Transverse colon (tissue), 4 donors: ENCODE measurements at places on chromosomes 3 and 15.

DNA sequence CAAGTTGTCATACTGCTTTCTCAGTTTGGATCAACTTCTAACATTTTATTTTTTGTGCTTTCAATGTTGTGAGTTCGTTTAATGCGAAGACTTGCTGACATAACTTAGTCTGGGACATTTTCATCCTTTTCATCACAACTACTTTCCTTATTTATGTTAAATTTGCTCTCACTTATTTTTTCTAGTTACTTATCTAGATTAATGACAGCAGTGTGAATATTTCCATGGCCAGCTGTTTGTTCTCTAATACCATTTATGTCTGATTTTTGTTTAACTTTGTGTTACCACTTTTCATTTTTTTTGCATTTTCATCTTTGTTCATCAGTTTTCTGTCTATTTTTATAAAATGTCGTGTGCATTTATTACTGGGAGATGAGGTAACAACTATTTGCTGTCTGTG is 6.2 kb downstream of the SLC25A26 start:
- DNase-seq: no peak

DNA sequence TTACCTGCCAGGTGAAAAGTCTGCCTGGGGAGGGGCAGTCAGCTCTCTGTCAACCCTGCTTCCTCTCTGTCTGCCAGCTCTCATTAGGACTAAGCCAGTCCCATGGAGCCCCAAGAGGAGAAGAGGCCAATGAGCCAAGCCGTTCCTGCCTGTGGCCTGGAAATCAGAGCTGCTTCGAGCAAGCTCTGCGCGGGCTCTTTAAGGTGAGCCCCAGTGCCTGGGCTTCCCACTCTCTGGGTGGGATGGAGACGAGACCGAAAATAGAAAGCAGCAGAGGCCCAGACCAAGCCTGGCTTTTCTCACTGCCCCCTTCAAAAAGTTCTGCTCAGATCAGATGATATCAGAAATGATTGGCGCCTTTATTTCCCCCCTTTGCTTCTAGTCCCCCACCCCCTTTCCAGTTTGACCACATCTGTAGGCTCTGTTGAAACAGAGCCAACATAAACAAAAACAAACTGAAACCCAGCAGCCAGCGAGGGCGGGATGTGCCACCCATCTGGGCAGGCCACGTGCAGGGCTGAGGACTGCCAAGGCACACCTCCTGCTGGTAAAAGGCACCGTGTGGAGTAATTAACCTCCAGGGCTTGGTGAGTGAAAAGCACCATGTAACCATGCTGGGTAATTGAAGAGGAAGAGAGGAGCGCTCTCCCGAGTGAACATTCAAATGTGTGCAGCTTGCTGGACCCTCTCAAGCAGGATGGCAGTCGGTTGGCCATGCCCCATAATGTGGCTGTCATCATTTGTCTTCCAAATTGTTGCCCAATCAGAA is 471.0 kb upstream of the PROK2 start:
- peak; percentile 86 for DNase-seq

DNA sequence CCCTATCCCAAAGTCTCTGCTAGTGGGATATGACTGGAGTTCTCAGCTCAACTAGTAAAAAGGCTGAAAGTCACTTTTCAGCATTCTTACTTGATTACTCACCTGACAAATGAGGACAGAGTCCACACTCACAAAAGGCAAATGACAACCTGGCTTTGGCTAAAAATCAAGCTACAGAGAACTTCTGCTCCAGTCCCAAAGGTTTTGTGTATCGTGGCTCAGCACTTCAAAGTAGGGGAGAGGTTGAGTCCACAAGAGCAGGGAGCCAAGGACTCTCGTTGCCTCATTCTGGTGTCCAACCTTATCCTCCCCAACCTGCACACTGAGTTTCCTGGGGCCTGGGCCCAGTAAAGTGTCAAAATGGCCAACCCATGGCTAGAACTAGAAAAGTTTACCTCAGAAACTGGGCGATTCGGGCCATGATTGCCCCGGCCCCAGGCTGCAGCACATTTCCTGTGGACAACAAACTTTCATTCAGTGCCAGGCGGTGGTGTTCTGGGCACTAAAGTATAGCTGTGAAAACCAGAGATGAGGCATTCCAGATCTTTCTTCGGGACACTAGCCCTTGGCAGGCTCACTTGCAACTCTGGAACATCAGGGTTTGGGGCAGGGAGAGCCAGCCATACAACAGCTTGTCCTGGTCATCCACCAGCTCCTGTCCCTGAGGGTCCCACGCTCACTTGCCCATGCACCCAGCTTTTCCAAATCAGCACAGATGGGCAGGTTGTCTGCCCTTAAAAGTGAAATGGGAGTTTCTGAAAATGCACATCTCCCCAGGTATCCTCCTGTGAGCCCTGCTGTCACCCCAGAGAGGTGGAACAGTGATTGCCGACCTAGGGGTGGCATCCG is 3.1 kb downstream of the ACAA1 start:
- DNase-seq: peak; percentile 46

DNA sequence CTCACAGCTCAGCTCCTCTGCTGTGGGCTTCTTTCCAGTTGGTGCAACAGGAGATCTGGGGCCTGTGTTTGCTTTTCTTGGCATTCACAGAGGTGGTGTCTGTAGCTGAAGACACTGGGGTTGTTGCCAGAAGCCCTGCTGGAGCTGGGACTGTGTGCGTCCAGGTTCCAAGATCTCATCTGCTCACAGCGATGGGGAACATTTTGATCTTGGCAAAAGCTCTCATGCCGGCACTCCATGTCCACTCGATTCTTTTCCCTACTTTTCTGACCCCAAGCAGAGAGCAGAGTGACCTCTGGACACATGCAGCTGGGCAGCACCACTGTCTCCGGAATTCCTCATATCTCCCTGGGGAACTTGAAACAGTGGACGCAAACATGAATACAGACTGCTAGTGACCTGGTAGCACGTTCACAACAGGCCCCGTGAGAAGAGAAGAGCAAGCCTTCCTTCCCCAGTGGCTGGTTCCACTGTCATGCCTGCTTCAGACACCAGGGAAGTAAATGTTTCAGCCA is 36.1 kb upstream of the MECOM start:
- DNase-seq: no peak

GRCh38 chr3:73212683-73213082 is 151.2 kb downstream of the EBLN2 start:
- no peak for DNase-seq

DNA sequence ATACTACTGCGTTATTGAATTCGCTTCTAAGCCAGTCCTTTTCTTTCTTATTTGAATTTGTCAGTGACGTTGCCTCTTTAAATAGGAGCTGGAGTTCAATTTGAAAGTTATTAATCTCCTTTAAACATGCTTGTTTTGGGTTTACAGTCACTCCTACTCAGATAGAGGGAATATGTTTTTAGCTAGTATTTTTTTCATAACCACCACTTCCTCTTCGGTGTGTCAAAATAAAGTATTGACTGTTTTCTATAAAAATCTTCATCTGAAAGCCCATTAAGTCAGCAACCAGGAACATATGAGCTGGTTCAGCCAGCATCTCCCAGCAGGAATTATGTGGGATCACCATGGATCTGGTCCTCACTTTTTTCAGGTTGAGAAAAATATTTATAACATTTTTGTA is 772.9 kb downstream of the DIPK2A start:
- DNase-seq: no peak

DNA sequence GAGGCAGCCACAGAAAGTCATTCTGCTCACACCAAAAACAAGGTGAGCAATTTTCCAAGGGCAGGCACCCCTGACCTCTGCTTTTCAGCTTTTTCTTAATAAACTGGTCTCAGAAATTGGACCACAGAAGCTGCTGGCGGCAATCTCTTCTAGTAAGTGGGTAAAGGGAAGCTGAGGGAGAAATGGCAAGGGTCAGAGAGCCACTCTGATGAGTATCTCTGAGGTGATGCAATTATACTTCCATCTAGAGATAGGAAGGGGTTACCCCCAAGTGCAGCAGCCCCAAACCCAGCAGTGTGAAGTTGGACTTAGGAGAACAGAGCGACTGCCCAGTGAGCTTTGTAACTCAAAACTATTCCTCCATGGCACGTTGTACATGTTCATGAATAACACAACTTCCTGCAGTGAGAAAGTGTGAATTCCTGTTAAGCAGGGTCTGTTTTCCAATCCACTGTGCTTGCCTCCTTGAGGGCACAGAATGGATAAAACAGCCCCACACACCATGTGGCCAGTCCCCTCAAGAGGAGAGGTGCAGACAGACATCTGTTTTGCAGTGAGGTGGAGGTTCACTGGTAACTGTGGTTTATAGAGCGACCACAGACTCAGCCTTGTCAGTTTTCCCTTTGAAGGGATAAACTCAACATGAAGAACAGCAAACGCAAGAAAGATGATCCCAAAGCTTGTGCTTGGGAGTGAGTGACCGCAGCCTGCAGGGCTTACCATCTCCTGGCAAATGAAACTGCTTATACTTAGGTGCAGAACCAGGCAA is 683.4 kb upstream of the CFAP20DC start:
- DNase-seq: no peak

GRCh38 chr15:68256675-68257450 is 20.7 kb upstream of the FEM1B start:
- DNase-seq: peak; percentile 89

DNA sequence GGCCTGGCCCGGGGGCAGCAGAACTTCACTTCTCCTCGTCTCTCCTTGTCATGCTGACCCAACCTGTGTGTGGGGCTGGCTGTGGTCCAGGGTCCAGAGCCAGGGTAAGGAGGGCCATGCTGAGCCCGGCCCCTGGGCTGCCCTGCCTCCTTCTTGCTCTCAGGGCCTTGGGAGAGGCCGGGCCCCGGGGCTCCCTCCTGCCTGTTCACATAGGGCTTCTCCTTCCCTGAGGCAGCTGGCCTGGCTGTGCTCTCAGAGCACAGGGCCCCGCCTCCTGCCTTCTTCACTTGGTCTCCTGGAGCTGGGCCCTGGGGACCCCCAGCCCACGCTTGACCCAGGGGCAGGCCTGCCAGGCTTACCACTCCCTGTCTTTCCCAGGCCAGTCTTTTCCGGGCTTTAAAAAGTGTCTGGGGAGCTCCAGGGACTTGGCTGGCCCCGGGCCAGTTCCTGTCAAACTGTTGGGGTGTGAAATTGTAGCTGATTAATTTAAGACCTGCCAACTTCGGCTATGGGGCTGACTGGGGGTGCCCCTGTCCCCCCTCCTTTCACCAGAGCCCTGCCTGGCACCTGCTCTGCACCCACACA is 11.8 kb downstream of the PLXNA1 start:
- DNase-seq: no peak

DNA sequence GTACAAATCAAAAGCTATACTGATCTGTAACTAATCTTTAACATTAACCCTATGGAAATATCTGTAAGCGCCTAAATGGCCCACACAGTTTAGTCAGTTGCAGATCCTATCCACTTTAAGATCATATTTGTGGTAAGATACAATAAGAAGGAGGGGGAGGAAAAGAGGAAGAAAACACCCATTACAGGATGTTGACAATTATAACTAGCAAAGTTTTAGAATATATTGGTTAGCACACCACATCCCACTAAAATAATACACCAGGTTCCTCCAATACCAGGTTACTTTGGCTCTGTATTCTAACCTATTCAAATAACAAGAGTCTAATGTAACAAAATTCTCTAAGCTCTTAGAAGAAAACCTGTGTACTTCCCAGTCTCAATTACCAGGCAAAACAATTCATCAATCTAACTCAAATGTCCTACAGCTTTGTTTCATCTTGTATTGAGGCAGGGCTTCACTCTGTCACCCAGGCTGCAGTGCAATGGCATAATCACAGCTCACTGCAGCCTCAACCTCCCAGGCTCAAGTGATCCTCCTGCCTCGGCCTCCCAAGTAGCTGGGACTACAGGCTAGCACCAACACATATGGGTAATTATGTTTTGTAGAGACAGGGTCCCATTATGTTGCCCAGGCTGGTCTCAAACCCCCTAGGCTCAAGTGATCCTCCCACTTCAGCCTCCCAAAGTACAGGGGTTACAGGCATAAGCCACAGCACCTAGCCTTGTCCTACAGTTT is 4.2 kb downstream of the SLC4A7 start:
- DNase-seq: no peak

- DNase-seq: no peak
Measured at GRCh38 chr15:88636654-88637053, 2.2 kb upstream of the ISG20 start.

DNA sequence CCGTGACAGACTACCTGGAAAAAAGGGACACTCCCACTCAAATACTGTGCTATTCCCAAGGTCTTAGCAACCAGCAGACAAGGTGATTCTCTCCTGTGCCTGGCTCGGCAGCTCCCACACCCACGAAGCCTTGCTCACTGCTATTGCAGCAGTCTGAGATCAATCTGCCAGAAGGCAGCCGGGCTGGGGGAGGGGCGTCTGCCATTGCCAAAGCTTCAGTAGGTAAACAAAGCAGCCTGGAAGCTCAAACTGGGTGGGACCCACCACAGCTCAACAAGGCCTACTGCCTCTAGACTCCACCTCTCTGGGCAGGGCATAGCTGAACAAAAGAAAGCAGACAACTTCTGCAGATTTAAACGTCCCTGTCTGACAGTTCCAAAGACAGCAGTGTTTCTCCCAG is 128.4 kb upstream of the SETMAR start:
- DNase-seq: peak; percentile 7

GRCh38 chr3:109081746-109082510 is 36.0 kb downstream of the MORC1 start:
- DNase-seq: peak; percentile 14

DNA sequence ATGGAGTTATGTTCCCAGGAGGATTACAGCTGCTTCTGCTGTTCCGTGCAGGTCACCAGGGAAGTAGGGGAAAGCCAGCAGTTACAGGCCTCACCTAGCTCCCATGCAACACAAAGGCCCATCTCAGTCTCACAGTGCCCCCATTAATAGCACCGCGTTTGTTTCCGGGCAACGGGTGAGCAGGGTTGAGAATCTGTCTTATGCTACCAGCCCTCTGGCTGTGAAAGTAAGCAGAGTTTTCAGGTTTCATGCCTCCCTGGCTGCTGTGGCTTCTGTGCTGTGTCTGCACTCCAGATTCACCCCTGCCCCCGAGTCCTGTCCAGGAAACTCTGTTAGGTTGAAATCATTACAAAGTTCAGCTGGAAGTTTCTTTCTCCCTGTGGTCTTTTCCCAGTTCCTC is 254.4 kb upstream of the GPR149 start:
- no peak for DNase-seq

GRCh38 chr15:61172325-61172724 is 56.8 kb downstream of the RORA start:
- DNase-seq: no peak

DNA sequence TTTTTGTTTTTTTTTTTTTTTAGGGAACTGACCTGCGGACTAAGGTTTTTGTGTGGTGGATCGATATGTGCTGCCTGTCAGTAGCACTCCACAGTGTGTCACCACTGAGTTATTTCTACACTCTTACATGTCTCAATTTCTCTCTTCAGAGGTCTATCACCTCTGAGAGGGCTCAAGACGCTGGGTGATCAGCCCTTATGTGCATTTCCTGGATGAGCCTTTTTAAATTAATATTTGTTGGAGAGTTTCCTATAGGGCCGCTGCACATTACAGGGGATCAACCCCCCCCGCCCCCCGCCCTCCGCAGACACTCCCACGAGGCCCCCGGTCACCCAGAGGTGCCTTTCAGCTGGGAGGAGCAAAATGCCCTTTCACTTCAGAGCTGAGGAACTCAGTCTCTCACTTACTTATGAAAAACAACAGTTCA is 34.5 kb upstream of the AP4E1 start:
- DNase-seq: no peak

DNA sequence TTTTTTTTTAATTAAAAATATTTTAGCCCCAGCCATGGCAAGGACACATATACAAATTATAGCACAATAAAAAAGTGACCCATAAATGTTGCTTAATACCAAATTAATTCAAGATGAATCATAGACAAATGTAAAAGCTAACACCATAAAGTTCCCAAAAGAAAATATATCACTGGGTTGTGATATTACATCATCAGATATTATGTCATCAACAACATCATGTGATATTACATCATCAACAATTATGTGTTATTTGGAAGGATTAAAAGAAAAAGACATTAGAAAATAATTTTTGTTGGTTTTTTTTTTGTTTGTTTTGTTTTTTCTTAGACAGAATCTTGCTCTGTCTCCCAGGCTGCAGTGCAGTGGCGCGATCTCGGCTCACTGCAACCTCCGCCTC is 34.5 kb upstream of the ABHD10 start:
- no peak for DNase-seq
